ENCODE measurements at places on chromosomes 4 and X. TPM values are rescaled to one million over a fixed set of nuclear protein-coding genes. Genes with fewer than 3 reads are reported as not detected.

The REELD1 gene
- not detected for total RNA-seq

GRCh38 chr4:6594826-6595355, 19.9 kb downstream of the MAN2B2 start:
- H3K36me3 ChIP-seq = no peaks in the 10 kb centered on the region
- no peaks in the 10 kb centered on the region for H3K27me3 ChIP-seq
- H3K4me1 ChIP-seq = no peaks in the 10 kb centered on the region
- no peak for DNase-seq

The NSD2 gene
- total RNA-seq = 153 TPM

The RTL3 gene
- not detected for total RNA-seq

GRCh38 chr4:11429699-11430045, 978 bp upstream of the HS3ST1 start:
- no peaks in the 10 kb centered on the region for H3K4me1 ChIP-seq
- no peak for DNase-seq
- no peak overlapping the region for H3K27ac ChIP-seq
- peaks cover 44% of the 10 kb centered on the region for H3K27me3 ChIP-seq
- no peaks in the 10 kb centered on the region for H3K36me3 ChIP-seq

The MAB21L2 gene
- 0.09 TPM for total RNA-seq

GRCh38 chr4:86181585-86181984, 178.3 kb downstream of the MAPK10 start:
- no peak for DNase-seq
- no peaks in the 10 kb centered on the region for H3K4me1 ChIP-seq
- H3K27me3 ChIP-seq = no peaks in the 10 kb centered on the region
- no peak overlapping the region for H3K4me3 ChIP-seq

GRCh38 chrX:153761863-153762262, 2.2 kb upstream of the PLXNB3 start:
- DNase-seq = peak; percentile 26
- H3K4me1 ChIP-seq = no peaks in the 10 kb centered on the region
- H3K27ac ChIP-seq = no peak overlapping the region

The AASDH gene
- total RNA-seq = 15.7 TPM

DNA sequence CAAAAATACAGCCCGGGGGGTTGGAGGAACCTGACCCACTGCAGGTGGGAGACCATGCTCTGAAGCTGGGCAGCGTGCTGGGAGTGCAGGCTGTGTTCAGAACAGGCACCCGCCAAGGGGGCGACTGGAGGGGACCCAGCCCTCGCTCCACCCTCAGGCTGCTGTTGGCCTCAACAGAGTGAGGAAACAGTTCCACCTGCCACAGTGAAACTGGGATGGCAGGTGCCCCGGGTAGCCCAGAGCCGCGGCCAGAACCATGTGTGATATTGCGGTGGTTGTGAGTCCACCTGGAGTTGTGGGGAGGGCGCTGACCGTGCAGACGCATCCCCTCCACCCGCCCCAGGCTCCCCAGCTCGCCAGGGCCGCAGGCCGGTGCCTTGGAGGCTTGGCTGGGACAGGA, 45.7 kb upstream of the PSAPL1 start:
- no peaks in the 10 kb centered on the region for H3K4me1 ChIP-seq
- H3K27ac ChIP-seq = no peak overlapping the region
- DNase-seq = no peak
- no peak overlapping the region for H3K4me3 ChIP-seq
- no peaks in the 10 kb centered on the region for H3K27me3 ChIP-seq
- no peaks in the 10 kb centered on the region for H3K36me3 ChIP-seq

DNA sequence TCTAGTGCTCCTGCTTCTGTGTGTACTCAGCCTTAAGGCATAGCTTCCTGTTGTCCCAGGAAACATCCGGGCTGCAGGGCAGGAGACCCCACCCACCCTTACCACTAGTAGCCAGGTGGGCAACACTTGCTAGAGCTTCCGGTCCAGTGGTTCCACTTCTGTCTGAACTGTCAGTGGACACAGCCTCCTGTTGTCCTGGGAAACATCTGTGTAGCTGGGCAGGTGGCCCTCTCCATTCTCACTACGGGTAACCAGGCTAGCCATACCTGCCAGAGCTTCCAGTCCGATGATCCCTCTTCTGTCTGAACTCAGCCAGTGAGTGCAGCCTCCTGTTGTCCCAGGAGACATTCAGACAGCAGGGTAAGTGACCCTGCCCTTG, 372.2 kb downstream of the INPP4B start:
- H3K4me3 ChIP-seq = no peak overlapping the region
- no peak overlapping the region for H3K27ac ChIP-seq
- no peak for DNase-seq
- no peaks in the 10 kb centered on the region for H3K4me1 ChIP-seq

The TMPRSS11A gene
- not detected for total RNA-seq

- no peak for DNase-seq
- H3K4me3 ChIP-seq = no peak overlapping the region
- no peaks in the 10 kb centered on the region for H3K36me3 ChIP-seq
- H3K4me1 ChIP-seq = no peaks in the 10 kb centered on the region
- H3K27me3 ChIP-seq = no peaks in the 10 kb centered on the region
Measured at GRCh38 chr4:119783189-119783983, 154.8 kb upstream of the PDE5A start.

DNA sequence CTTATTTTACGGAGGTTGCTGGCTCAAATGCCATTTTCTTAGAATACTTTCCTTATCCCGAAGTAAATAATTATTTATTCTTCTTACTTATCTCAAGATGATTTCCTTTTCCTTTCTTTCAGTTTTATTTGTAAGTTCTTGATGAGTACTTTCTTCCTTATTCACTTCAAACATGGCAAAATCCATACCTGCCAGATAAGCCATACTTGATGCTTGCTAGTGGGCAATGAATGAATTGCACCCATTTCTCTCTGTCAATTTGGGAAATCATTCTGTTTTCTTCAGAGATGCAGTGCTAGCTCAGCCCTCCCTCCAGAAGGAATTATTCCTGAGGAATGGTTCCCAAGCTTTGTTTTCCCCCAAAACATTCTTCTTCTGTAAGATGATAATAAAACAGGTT, 598.3 kb downstream of the SPRY1 start:
- no peak overlapping the region for H3K4me3 ChIP-seq
- H3K27me3 ChIP-seq = no peaks in the 10 kb centered on the region
- H3K36me3 ChIP-seq = no peaks in the 10 kb centered on the region
- no peak for DNase-seq
- H3K27ac ChIP-seq = no peak overlapping the region
- no peaks in the 10 kb centered on the region for H3K4me1 ChIP-seq

The MTNR1A gene
- 1.6 TPM for total RNA-seq

- H3K27ac ChIP-seq = no peak overlapping the region
- no peaks in the 10 kb centered on the region for H3K4me1 ChIP-seq
- H3K36me3 ChIP-seq = no peaks in the 10 kb centered on the region
- DNase-seq = peak; percentile 83
Measured at GRCh38 chrX:135596495-135596894, 76.0 kb downstream of the INTS6L start.

The PNMA5 gene
- total RNA-seq = 0.29 TPM

Measured in endodermal cell (in vitro differentiated cells).